NCI-H1417 (cell line): ENCODE measurements at places on chromosomes 3 and 15.

GRCh38 chr3:194270627-194271459 is 80.3 kb downstream of the CPN2 start:
- no peak for DNase-seq

DNA sequence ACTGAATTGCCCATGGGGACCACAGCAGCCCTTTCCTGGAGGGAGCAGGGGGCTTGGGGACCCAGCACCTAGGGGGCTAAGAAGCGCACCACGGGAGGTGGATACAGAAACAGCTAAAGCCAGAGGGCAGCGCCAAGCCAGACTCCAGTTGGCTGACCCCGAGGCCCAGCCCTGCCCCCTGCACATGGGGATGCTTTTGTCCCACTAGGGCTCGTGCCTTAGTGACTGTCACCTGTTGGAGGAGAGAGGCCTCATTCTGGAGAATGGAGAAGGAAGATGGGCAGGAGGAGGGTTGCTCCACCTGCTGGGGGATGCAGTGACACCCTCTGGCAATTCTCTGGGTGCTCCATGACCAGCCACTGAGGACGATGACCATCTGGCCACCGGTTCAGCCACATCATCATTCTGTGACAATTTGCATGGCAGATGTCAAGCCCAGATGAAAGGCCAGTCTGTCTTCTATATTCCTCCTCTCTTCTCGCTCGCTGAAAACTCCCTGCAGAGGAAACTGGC is 167.8 kb upstream of the TLE3 start:
- DNase-seq, result peak; percentile 28

DNA sequence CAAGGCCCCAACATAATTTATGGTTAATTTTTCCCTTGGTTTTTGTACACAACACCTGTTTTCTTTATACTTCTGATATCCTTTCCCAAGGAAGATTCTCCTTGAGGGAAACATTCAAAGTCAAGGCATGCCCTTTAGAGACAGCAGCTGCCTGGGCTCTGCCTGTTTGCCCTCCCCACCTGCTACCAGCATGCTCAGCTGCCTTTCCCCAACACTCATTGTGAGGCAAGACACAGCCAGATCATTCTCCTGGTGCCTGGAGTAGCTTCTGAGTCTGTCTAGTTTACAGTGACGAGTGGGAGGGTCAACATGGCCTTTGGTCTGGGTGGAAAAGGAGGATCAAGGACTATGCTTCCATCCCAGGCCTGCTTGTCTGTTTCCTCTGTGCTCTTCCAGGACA is 132.5 kb downstream of the EPHB1 start:
- no peak for DNase-seq

DNA sequence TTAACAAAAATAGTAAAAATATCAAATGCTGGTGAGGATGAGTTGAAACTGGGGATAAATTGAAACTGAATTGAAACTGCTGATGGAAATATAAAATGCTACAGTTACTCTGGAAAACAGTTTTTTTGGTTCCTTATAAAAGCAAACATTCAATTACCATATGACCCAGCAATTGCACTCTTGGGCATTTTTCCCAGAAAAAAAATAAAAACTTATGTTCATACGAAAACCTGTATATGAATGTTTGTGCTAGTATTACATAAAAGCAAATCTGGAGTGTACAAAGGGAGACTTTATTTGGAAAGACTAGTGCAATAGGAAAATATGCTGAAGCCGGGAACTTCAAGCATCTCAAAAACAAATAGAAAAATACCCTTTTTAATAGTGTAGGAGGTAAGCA is 857.9 kb upstream of the CADM2 start:
- no peak for DNase-seq

DNA sequence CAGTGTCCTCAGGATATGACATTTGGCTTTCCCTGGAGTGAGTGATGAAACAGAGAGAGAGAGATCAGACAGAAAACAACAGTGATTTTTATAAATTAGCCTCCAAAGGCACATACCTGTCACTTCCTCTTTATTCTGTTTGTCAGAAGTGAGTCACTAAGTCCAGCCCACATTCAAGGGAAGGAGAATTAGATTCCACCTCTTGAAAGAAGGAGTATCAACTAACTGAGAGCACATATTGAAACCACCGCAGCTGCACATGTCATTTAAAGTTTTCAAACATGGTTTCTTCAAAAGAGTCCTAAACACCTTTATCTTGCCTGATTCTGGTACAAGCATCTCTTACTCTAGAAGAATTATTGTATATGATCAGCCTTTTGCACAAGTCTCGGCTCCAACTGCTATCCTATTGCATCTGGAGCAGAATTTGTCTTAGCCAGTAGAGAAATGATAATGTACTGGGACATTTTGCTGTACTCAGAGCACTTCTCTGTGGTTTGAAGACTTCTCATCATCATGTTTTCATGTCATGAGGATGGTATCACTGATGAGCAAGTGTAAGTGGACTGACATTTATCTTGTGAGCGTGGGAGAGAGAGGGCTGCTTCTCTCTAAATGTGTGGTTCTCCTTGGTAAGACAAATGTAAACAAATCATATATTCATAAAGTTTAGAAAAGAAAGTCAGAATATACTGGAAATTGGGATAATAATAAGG is 338.9 kb upstream of the CFAP20DC start:
- no peak for DNase-seq

DNA sequence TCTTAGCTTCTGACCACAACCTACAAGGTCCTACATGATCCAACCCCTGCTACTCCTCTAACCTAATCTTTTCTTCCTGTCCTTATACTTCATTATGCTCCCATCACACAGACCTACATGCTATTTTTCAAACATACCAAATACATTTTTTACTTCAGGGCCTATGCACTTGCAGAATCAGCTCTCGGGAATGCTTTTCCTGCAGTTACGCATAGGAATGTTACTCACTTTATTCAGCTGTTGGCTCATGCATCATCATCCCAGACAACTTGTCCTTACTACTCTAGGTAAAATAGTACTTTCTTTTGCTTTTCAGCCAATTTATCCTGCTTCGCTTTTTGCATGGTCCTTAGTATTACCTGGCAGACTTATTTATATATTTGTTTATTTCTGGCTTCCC is 105.6 kb downstream of the OXSM start:
- DNase-seq, result no peak

DNA sequence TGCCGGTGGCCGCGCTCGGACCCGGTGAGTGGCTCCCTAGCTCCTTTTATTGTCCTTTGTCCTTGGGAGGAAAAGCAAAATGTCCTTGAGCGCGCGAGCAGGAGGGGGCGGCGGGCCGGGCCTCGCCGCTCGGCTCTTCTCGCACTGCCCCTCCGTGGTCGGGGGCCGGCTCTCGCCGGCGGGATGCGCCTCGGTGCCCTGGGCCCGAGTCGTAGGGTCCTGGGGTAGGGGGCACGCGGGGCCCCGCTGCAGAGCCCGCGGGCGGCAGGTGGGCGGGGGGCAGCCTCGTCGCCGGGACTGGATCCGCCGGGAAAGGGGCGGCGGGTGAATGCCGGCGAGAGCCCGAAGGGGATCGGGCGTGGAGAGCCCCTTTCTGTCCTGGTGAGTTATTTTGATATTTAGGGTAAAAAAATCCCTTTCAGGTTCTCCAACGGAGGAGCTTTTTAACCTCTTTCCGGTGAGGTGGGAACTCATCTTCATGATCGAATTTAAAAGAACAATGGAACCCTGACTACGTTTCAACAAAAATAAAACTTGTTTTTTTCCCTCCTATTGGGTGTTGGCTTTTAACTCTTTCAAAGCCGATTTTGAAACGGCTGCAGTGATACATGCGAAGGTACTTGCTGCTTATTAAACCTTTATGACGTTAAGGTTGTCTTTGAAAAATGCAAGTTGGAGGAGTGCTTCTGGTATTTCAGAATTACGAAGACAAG is 16.8 kb upstream of the CHD2 start:
- DNase-seq, result peak; percentile 89

GRCh38 chr3:179962629-179963387 is 73.9 kb downstream of the PEX5L start:
- DNase-seq, result no peak

- no peak for DNase-seq
These were observed 5.3 kb downstream of the MYO5C start for GRCh38 chr15:52290329-52290728.

DNA sequence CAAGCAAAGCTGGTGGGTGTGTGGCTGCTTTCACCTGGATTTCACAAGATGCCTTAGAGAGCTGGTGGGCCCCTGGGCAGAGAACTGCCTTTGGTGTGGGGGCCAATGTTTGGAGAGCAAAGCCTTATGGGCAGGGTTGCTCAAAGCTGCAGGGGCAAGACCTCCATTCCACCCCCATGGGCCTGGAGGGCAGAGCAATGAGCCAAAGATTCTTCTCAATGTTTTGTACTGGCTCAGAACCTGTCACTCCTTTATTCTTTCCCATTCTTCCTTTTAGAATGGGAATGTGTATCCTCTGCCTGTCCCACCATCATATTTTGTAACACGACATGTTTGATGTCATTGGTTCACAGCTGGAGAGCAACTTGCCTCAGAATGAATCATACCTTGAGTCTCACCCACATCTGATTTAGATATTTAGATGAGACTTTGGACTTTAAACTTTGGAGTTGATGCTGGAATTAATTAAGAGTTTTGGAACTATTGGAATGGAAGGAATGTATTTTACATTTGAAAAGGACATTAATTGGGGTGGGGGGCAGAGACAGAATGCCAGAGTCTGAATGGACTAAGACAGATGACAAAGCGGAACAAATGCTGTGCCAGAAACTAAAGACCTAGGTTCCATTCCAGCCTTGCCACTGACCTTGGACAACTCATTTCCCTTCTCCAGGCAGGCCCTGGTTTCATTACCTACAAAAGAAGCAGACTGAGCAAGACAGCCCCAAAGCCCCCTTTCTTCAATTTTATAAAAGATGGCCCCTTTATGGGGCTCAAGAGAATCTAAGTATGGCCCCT is 72.9 kb downstream of the DAPK2 start:
- no peak for DNase-seq
